Testis (tissue), 5 donors: ENCODE measurements at places on chromosomes 16 and 17. TPM values are rescaled to one million over a fixed set of nuclear protein-coding genes. Genes with fewer than 3 reads are reported as not detected.

Gene MRPL12
- total RNA-seq: 58.0 TPM

DNA sequence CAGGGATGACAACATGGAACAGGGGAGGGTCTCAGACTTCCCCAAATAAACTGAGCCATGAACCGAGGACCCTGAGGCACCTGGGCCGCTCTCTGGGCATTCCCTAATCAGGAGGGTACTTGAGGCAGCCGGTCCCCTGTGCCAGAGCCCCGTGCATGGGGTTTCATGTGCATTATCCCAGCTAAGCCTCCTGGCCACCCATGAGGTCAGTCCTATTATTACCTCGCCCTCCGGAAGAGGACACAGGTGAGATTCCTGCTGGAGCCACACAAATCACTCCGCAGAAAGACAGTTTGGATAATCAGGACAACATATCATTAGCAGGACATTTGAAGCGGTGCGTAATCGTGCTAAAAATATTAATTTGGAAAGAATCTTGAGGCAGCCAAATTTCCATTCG, 274.0 kb downstream of the PARN start:
- no peak overlapping the region for H3K27ac ChIP-seq
- H3K27me3 ChIP-seq: no peaks in the 10 kb centered on the region
- no peak for DNase-seq
- H3K4me3 ChIP-seq: no peak overlapping the region
- H3K4me1 ChIP-seq: peaks cover 6% of the 10 kb centered on the region

GRCh38 chr17:42924891-42925290, 24.3 kb downstream of the G6PC1 start:
- no peaks in the 10 kb centered on the region for H3K27me3 ChIP-seq
- H3K4me3 ChIP-seq: no peak overlapping the region
- no peak for DNase-seq
- H3K27ac ChIP-seq: no peak overlapping the region
- no peaks in the 10 kb centered on the region for H3K36me3 ChIP-seq
- peaks cover 8% of the 10 kb centered on the region for H3K4me1 ChIP-seq

DNA sequence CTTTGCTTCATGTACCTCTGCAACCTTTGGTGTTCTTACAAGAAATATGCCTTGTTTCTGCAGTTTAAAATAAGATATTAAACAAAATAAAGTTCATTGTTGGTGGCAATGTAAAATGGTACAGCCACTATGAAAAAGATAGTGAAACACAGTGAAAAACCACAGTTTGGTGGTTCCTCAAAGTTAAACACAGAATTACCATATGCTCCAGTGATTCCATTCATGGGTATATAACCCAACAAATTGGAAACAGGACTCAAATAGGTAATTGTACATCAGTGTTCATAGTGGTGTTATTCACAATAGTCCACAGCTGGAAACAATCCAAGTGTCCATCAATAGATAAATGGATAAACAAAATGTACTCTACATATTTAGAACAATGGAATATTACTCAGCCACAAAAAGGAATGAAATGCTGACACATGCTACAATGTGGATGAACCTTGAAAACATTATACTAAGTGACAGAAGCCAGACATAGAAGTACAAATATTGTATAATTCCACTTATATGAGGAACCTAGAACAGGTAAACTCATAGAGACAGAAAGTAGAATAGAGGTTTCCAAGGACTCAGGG, 49.2 kb downstream of the CUEDC1 start:
- DNase-seq: no peak
- H3K4me3 ChIP-seq: no peak overlapping the region
- no peaks in the 10 kb centered on the region for H3K36me3 ChIP-seq
- no peaks in the 10 kb centered on the region for H3K27me3 ChIP-seq
- H3K4me1 ChIP-seq: peaks cover 12% of the 10 kb centered on the region

Gene ETV4
- total RNA-seq: 1.4 TPM

DNA sequence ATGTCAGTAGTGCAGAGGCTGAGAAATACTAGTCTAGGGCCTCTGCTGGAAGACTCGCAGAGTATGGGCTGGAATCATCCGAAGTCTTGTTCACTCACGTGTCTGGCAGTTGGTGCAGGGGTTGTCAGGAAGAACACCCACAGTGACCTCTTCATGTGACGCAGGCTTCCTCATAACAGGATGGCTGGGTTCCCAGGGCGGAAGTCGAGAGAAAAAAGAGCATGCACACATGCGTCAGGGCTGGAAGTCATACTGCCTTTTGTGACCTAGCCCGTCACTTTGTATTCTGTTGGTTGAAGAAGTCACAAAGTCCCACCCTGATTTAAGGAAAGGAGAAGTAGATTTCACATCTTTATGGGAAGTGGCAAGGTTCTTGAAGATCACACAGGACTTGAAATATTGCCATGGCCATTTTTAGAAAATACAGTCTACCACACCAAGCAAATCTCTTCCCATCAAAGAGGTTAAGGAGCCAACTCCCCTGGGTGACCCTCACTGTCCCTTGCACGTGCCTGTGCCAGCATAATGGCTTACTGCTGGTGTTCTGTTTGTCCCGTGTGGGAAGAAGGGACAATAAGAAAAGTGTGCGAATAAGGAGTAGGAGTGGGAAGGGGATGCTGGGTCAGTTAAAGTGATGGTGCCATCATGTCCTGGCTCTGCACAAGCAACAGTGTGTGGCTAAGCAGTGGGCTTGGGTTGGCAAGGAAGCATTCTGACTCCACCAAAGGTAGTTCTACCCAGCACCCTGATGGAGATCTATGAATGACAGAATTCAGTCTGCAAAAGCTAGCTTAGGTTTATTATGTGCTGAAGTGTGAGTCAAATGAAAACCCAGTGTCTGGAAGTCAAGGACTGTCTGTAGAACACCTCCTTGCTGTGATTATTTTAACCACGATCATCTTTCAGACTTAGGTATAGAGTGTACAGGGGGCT, 28.1 kb downstream of the HEATR3 start:
- no peaks in the 10 kb centered on the region for H3K27me3 ChIP-seq
- peak; percentile 58 for DNase-seq

- no peaks in the 10 kb centered on the region for H3K36me3 ChIP-seq
- DNase-seq: no peak
- H3K4me1 ChIP-seq: no peaks in the 10 kb centered on the region
- H3K27me3 ChIP-seq: no peaks in the 10 kb centered on the region
- no peak overlapping the region for H3K27ac ChIP-seq
Measured at GRCh38 chr17:61469949-61470348, 17.7 kb downstream of the TBX4 start.

GRCh38 chr17:7043182-7043496, 753 bp downstream of the SLC16A11 start:
- H3K27me3 ChIP-seq: no peaks in the 10 kb centered on the region
- no peak overlapping the region for H3K27ac ChIP-seq
- no peak for DNase-seq
- H3K36me3 ChIP-seq: no peaks in the 10 kb centered on the region

DNA sequence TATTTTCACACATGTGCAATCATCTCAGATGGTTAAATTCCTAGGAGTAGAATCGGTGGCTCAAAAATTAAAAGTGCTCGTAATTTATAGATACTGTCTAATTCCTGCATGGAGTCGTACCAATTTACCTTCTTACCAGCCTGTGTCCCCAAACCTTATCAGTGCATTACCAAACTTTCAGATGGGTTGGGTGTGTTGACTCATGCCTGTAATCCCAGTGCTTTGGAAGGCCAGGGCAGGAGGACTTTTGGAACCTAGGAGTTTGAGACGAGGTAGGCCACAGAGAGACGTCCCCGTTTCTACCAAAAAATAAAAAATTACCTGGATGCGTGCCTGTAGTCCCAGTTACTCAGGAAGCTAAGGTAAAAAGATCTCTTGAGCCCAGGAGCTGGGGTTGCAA, 34.5 kb upstream of the GPRC5B start:
- no peak overlapping the region for H3K27ac ChIP-seq
- no peaks in the 10 kb centered on the region for H3K36me3 ChIP-seq
- H3K27me3 ChIP-seq: no peaks in the 10 kb centered on the region
- no peak overlapping the region for H3K4me3 ChIP-seq
- no peak for DNase-seq

DNA sequence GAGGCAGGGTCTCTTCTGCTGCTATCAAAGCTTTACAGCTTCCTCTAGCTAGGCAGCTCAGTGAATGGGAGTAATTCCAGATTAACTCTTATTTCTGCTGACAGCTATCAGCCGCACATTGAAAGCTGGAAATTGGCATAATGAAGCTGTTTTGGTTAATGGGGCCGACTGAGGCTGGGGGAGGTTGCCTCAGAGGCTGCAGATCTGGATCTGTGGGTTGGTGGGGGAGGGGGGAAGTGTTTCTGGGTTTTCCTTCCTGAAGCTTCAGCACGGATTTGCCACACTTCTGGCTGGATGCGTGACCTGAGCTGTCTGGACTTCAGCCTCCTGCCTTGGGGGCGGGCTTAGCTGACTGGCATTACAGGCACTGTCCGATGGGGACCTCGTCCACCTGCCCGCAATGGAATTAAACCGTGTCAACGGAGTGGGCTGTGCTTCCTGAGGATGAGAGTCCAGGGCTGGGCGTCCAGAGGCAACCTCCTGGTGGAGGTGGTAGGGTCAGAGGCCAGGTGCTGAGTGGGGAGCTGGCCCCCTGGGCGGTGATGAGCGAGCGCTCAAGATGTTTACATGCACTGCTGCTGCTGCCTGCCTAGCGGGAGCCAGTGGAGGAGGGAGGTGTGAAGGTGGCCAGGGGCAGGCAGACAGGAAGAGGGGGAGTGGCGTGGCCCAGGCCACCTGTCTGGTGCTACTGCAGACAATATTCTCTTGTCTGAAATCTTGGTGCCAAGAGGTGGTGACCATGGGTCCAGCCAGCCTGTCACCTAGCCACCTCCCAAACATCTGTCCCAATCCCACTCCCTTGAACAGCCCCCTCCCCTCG, 6.7 kb upstream of the ABCC3 start:
- H3K36me3 ChIP-seq: no peaks in the 10 kb centered on the region
- no peak overlapping the region for H3K27ac ChIP-seq
- no peaks in the 10 kb centered on the region for H3K27me3 ChIP-seq

GRCh38 chr16:709566-710499, 4.2 kb upstream of the FBXL16 start:
- peak; percentile 71 for DNase-seq
- H3K4me3 ChIP-seq: no peak overlapping the region
- no peaks in the 10 kb centered on the region for H3K27me3 ChIP-seq
- no peak overlapping the region for H3K27ac ChIP-seq
- peaks cover 12% of the 10 kb centered on the region for H3K4me1 ChIP-seq

Gene HOXB4
- total RNA-seq: 1.6 TPM

DNA sequence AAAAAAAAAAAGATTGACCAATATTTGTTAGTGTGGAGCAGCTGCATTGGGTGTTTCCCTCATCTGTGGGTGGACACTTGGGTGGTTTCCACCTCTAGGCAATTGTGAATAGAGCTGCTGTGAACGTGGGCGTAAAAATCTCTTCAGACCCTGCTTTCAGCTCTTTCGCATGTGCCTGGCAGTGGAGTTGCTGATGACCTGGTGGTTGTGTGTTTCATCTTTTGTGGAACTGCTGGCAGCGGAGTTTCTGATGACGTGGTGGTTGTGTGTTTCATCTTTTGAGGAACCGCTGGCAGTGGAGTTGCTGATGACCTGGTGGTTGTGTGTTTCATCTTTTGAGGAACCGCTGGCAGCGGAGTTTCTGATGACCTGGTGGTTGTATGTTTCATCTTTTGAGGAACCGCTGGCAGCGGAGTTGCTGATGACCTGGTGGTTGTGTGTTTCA, 21.4 kb downstream of the ZC3H18 start:
- H3K4me3 ChIP-seq: no peak overlapping the region
- no peak overlapping the region for H3K27ac ChIP-seq
- H3K27me3 ChIP-seq: no peaks in the 10 kb centered on the region
- peak; percentile 40 for DNase-seq
- no peaks in the 10 kb centered on the region for H3K36me3 ChIP-seq
